ENCODE measurements at places on chromosomes 3 and 15.

DNA sequence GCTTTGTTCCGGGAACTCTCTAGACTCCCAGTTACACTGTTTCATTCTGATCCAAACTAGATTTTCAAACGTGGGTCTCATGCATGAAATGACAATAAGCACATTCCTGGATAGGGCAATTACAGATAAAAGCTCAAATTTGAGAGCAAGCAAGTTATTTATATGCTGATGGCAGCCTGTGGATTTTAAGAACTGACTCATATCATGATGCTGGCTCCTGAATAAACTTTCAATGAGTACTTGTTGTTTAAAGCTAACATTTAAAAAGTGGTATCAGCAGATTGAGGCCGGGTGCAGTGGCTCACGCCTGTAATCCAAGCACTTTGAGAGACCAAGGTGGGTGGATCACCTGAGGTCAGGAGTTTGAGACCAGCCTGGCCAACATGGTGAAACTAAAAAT lies 66.6 kb downstream of the LEO1 start:
- DNase-seq = no peak

DNA sequence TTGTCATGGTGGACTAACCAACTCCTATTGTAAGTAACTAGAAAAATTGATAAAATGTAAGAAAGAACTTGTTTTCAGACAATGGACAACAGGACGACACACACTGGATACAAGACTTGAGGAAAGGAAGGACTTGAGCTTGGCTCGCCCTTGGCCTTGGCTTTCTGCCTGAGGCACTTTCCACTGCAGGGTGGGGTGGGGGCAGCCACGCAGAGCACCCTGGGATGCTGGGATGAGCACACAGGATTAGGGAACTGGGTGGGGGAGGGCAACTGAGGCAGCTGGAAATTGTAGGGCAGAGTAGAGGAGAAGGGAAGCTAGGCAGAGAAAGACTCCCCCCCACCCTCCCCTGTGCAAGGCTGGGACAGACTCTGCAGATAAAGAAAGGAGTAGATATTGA lies 25.5 kb upstream of the HHATL start:
- no peak for DNase-seq

- DNase-seq = no peak
Observed at GRCh38 chr3:195071916-195072820, 198.8 kb downstream of the XXYLT1 start.

- no peak for DNase-seq
Observed at GRCh38 chr3:107523289-107523538, 452 bp downstream of the BBX start.

DNA sequence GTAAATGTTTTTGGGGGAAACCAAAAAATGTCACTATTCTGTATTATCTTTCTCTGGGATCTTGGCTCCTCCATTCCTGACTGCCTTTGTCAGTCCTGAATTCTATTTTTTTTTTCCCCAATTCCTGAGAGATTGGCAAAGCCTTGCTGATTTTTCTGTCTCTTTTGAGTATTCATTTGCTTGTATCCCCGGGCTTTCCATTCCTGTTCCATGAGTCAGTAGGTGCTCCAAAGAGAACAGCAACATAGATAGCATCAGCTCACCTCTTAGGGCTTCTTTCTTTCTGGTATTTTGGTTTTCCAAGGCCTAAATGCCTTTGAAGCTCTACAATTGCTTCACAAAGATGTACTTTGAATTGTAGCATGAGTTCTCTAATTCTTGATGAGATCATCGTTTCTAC lies 271.7 kb upstream of the LRRC3B start:
- no peak for DNase-seq

DNA sequence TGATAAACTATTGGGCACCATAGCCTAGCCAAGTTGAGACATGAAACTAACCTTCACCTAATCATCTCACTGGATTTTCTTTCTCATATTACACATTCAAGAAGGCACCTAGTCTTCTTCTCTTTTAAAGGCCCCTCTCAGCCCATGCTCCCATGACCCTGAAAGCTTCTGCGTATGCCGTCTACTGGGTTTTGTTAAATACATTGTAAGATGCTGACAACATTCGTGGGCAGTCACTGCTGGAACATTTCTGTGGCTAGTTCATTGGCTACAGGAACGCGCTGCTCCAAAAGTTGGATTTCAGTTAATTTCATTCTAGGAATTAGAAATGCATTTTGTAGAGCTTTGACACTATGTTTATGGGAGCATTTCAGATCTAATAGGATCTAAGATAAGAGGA lies 52.3 kb upstream of the CHD2 start:
- DNase-seq = no peak

DNA sequence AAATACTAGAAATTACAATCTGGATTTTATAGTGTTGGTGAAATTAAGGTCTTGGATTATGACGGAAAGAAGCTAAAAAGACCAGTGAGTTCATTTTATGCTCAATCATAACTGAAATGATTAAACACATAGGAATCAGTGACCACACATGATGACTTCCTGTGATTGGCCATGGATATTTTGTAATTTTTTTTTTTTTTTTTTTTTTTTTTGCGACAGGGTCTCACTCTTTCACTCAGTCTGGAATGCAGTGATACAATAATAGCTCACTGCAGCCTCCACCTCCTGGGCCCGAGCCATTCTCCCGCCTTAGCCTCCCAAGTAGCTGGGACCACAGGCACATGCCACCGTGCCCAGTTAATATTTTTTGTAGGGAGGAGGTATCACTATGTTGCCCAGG lies 47.4 kb downstream of the PAQR5 start:
- no peak for DNase-seq

Data from stimulated activated CD4-positive, alpha-beta T cell treated with anti-CD3 and anti-CD28 coated beads, Interleukin-12 subunit alpha, Interleukin-12 subunit beta, amount 100 ng/mL, for 4 hours (primary cell).